ENCODE measurements at places on chromosomes 12 and 14.

- DNase-seq = no peak
These were observed 110.1 kb downstream of the SYNE2 start for GRCh38 chr14:63962906-63963305.

DNA sequence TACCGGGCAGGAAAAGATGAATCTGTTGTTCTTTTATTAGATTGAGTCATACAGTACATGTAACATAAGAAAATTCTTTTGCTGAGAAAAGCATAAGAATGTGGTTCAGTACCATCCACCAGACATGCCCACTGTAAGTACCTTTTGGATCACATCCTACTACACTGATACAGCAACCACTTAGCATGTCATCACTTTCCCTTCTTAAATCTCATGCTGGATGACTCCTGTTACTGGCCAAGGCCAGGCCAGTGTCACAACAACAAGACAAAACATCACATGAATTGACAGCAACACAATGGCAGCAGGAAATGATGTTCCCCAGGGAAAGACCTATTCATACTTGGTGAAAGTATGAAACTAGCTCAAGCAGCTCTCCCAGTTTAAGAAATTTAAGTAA lies 46.4 kb downstream of the STXBP6 start:
- DNase-seq = no peak

- DNase-seq = peak; percentile 59
These were observed 120.8 kb downstream of the GXYLT1 start for GRCh38 chr12:42023733-42024494.

- DNase-seq = no peak
These were observed 28.5 kb upstream of the NXPH4 start for GRCh38 chr12:57188090-57188425.

DNA sequence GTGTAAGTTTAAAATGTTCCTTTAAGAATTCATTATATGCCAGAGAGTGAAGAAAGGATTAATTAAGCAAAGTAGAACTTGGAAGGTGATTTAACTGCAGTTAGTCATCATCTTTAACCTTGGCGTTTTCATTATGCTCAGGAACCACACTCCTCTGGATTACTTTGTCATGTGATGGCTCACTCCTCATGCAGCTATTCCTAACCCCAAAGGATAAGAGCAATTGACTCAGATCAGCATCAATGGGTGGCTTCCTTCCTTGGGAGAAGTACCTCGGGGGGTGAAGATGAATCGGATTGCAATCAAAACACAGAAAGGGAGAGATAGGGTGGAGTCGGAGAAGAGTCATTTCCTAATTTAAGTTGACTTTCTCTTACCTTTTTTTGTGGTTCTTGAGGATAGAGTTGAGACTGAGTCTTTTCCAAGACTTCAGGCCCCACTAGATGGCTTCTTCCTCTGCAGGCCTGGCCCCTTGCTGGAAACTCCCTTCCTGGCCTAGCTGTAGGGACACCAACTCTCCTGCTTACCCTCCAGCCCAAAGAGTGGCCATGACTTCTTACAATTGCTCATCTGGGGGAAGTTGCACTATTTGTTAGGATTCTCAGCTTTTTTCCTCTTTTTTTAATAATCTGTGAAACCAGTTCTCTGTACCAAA lies 238.6 kb upstream of the DDHD1 start:
- no peak for DNase-seq

GRCh38 chr14:50452296-50452695 lies 55.6 kb upstream of the CDKL1 start:
- DNase-seq = no peak

DNA sequence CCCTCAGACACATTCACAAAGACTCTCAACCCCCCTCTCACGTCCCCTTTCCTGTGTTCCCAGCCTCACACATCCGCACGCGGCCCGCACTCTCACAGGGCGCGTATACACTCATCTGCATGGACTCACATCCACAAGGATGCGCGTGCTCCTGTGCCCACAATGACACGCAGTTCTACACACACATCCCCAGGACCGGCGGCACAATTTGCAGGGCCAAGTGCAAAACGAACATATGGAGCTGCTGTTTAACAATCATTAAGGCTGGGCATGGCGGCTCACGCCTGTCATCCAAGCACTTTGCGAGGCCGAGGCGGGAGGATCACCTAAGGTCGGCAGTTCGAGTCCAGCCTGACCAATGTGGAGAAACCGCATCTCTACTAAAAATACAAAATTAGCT lies 36.4 kb upstream of the EML1 start:
- no peak for DNase-seq

DNA sequence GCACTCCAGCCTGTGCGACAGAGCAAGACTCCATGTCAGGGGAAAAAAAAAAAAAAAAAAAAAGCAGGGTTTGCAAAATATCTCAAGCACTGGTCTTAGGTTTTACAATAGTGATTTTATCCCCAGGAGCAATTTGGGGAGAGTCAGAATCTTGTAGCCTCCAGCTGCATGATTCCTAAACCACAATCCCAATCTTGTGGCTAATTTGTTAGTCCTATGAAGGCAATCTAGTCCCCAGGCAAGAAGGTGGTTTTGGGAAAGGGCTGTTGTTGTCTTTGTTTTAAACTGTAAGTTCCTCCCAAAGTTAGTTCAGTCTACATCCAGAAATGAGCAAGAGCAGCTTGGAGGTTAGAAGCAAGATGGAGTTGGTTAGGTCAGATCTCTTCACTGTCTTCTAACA lies 135.7 kb downstream of the PLXNC1 start:
- no peak for DNase-seq

DNA sequence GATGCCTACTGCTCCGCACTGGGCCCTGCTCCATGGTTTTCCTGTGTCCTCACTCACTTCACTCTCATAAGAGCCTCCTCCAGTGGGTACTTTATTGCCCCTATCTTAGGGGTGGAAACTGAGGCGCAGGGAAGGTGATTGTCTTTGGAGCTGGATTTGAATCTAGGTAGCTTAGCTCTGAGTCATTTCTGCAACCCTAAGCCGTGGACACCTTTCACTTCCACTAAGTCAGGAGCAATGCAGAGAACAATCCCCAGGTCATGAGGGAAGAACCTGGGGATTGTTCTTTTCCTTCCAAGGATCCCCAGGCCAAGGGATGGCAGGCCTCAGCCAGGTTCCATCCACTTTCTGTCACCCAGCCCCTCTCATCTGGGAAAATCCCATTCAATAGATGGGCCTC lies 20.3 kb downstream of the VDR start:
- DNase-seq = no peak

- no peak for DNase-seq
These were observed 8.9 kb upstream of the ETNK1 start for GRCh38 chr12:22615963-22616501.

- DNase-seq = no peak
These were observed 12.5 kb downstream of the PLEKHG6 start for GRCh38 chr12:6322969-6323339.

DNA sequence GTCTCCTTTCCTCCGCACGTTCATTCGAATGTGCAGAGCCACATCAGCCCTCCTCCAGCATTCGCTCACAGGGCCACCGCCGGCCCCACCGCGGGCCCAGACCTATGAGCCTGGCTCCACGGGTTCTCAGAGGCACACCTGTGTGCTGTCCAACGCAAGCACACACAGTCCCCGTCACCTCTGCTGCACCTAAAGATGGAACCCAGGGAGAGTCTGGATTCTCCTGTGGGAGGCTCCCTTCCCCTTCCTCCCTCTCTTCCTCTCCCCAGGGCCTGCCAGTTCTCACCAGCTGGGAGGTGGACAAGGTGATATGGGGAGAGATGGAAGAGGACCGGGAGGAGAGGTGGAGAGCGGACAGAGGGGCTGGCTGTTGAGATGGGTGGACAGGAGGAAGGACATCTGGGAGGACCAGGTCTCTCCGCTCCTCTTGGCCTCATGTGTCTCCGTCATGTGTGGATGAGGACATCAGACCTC lies 4.9 kb upstream of the AQP6 start:
- no peak for DNase-seq

- DNase-seq = no peak
These were observed 6.1 kb upstream of the DDX23 start for GRCh38 chr12:48858043-48858442.

DNA sequence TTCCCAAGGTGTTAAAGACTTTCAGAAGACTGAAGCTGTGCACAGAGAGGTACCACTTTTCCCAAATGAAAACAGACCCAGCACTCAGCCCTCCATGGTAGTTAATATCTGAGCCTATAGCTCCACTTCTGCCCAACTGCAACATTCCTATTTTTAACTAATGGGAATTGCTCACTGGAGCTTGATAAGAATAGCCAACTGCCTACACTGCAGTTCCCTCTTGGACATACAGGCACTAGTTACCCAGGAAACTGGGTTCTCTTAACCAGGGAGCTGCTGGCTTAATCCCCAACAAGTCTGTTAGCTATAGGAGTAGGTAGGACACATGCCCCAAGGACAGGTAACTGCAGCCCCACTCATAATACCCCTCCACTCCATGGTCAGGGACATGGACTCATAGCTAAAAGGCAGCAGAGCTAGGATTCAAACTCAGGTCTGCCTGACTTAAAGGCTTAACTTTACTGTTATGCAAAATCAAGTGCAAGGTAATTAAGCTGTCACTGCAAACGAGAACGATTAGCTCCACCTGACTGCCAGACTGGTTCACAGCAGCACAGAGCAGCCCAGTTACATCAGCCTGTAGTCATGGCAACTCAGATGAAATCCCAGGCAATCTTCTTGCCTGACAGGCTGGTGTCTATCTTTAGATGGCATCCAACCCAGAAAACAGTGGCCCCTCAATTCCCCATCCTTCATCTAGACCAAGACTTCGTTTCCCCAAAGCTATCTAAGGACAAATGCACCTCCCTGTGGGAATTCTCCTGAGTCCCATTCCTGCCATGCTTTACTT lies 77.1 kb upstream of the ACTN1 start:
- DNase-seq = peak; percentile 58

Measured in G401 (cell line).